KBM-7 (cell line): ENCODE measurements at places on chromosomes 3 and 15.
A peak's percentile ranks its signal among the peaks of the same experiment; 100 is the strongest.

GRCh38 chr3:178526291-178526690 lies 9.9 kb upstream of the KCNMB2 start:
- no peak for DNase-seq

DNA sequence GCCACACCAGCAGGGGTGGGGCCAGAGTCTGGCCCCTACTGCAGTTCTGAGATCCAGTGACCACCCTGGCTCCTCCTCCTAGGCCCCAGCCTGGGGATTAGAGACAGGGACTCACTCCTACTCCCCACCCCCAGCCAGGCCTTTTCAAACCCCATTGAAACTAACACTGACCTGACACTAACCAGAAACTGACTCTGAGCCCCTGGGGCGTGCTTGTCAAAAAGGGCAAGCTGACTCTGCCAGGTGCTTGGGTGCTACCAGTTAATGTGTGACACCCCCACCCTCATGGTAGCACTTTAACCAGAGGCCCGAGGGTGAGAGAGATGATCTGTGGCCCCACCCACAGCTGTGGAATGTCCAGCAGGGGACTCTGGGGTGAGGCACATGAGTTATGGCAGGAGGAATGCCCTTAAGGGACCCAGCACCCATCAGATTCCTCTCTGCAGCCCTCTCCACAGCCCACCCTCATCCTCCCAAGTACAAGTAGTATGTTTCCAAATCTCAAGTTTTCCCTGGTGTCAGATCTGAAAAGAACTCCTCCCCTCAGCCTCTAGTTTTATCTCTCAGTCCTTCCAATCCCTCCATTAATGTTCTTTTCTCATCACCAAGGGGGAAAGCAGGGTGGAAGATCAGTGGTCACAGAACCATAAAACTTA lies 1.4 kb downstream of the PTH1R start:
- no peak for DNase-seq

GRCh38 chr3:123584284-123584987 lies 417 bp downstream of the HACD2 start:
- DNase-seq: peak; percentile 20

DNA sequence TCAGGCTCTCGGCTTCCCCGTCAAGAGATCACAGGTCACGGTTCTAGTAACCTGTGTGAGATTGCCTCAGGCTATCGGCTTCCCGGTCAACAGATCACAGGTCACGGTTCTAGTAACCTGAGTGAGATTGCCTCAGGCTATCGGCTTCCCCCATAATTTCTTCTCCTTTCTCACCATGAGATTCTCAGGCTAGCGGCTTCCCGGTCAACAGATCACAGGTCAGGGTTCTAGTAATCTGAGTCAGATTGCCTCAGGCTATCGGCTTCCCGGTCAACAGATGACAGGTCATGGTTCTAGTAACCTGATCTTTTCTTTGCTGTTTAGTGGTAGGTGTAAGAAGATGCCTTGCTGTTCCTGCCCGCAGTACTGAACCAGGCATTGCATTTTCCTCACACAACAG lies 418.2 kb upstream of the ZNF717 start:
- DNase-seq: no peak

GRCh38 chr3:73204841-73205240 lies 143.4 kb downstream of the EBLN2 start:
- DNase-seq: no peak

DNA sequence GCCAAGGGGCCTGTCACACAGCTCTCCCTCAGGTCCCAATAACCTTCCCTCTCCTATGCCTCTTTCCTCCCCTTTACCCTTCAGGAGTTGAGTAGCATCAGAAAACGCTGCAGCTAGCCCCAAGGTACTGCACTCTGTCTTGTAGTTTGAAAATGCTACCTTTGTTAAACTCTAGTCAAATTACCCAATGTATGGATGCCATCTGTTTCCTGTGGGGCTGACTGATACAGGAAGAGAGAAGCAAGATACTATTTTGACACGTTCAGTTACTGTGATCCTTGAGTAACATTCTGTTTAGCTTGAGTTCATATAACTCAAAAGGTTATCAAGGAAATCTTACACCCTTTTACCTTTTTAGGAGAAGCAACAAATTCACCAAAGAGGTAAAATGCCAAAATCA lies 493.1 kb downstream of the FHIT start:
- no peak for DNase-seq

DNA sequence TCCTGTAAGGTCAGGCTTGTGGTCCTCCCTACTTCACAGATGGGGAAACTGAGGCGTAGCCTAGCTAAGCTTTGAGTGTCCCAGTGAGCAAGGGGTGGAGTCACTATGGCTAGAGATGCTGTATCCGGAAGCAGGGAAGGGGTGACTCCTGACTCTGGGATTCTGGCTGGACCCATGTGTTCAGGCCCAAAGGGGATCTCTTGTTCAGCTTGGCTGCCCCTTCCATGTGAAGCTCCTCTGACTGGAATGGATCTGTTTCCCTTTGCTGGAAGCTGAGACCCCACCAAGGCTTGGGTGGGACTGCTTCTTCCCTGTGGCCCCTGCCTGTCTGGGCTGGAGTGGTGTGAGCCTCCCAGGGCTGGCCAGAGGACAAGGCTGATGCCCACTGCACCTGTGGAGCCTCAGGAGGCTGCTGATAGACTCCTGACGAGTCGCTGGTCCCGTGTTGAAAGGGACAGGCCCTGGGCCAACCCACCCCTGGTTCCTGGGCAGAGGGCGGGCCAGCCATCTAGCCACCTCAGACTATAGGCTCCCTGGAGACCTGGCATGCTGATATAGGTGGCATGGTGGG lies 1.0 kb downstream of the MAPKAPK3 start:
- no peak for DNase-seq

DNA sequence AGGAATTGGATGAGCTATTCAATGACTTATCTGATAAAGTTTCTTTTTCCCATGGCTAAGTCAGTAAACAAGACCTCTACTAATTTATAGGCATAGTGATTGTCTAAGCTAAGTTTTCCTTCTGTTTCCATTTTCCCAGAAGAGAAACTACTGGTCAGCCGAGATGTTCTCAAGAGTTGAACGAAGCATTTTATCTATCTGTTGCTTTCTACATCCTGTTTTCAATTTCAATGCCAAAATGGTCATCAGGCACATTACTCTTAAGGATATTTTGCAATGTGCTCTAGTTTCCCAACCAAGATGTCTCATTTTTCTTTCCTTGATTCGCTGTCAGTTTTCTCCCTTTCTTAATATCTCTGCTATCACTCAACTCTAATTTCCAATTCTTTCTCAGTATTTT lies 228.7 kb downstream of the MBNL1 start:
- DNase-seq: no peak

DNA sequence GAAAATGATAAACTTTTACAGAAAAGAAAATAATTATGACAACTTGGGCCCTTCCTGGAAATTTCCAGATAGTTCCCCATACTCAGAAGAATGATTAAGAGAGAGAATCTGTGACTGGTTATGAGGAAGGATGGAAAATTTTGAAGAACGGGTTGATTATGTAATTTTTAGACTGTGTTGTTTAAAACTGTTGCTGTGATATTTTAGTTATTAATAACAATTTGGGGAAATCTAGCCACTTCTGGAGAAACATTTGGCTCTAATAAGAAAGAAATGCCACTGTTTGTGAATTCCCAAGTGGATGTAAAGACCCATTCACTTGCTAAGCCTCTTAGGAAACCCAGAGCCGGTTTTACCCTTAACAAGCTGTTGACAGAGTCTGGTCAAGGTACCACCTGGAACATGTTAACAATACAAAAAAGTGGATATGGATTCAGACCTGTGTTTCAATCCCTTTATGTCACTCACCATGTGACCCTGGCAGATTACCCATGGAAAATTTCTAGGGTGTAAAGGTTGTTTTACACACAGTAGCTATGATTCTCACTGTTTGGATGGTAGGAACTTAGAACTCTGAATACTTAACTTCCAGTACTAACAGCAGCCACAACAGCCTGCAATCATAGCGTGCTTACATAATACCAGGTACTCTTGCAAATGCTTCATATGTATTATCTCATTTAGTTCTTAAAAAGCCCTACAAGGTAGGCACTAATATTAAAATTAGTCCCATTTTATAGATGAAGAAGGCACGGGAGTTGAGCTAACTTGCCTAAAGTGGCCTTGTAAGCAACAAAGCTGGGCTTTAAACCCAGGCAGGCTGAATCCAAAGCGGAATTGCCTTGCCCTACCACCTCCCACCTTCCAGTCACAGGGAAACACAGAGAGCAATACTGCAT lies 32.0 kb downstream of the ZBTB38 start:
- no peak for DNase-seq

DNA sequence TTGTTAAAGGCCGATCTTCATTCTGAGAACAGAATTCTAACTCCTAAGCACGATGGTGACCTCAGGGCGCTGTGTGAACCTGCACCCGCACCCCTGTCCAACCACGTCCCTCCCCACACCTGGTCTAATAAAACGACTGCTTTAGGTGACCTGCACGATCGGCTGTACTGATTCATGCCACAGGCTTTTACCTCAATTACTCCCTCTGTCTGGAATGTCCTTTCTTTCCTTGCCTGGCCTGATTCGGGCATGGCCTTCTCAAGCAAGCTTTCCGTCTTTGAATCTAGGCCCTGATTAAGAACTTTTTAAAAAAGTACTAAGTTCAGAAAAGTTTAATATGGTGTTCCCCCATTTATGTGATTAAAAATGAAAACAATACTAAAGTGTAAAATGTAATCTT lies 842 bp upstream of the U2SURP start:
- peak; percentile 23 for DNase-seq

DNA sequence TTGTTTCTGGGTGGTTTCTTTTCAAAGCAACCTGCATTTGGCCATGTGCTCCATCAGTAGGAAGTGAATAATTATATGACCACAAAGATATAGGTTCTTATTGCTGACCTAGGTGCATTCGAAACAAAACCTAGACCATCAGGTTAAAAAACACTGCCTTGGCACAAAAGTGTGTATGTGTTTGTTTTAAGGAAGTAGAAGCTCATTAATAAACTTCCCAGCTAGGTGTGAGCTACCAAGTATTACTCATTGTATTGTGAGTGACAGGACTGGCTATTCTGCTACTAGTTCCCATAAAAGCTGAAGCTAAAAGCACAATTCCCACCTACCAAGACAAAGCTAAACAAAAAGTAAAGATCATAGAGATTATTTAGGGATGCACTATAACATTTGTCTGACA lies 168.2 kb downstream of the TP63 start:
- no peak for DNase-seq

GRCh38 chr3:153315781-153316180 lies 153.8 kb downstream of the RAP2B start:
- DNase-seq: no peak

GRCh38 chr3:39168156-39168780 lies 14.9 kb upstream of the CSRNP1 start:
- DNase-seq: no peak

DNA sequence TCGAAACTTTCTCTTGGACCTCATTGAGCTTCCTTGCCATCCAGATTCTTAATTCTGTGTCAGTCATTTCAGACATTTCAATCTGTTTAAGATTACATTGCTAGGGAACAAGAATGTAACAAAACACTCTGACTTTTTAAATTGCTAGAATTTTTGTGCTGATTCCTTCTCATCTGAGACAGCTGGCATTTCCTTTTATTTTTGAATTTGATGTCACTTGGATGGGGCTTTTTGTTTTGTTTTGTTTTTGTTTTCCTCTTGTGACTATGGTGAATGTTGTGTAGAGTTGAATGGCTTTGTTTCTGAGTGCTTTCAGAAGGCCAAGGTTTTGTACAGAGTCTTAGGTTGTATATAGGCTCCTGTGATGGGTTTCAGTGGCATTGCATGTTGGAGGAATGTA lies 1129.3 kb downstream of the NAALADL2 start:
- DNase-seq: no peak

DNA sequence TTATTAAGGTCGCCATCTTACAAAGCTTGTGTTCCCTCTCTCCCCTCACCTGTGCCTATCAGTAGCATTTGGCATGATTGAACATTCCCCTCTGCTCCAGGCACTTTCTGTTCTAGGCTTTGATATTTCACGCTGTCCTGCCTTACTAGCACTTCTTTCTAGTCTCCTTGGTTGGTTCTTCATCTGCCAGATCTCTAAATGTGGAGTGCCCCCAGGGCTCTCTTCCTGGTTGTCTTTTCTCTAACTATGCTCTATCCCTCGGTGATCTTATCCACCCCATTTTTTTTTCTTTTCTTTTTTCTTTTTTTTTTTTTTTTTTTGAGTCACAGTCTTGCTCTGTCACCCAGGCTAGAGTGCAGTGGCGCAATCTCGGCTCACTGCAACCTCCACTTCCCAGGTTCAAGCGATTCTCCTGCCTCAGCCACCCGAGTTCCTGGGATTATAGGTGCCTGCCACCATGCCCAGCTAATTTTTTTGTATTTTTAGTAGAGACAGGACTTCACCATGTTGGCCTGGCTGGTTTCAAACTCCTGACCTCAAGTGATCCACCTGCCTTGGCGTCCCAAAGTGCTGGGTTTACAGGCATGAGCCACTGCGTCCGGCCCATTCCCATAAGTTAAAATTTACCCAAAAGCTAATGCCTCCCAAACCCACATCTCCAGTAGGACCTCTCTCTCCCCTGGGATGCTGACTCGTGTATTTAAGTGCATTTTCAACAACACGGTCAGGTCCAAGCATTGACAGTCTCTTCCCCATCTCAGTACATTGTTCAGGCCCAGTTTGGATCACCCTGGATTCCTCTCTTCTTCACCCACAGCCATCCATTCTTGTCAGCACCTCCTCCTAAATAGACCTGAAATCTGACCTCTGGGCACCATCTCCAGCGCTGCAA lies 5.2 kb downstream of the NUSAP1 start:
- DNase-seq: no peak

GRCh38 chr3:14375192-14375591 lies 27.2 kb upstream of the SLC6A6 start:
- DNase-seq: no peak

DNA sequence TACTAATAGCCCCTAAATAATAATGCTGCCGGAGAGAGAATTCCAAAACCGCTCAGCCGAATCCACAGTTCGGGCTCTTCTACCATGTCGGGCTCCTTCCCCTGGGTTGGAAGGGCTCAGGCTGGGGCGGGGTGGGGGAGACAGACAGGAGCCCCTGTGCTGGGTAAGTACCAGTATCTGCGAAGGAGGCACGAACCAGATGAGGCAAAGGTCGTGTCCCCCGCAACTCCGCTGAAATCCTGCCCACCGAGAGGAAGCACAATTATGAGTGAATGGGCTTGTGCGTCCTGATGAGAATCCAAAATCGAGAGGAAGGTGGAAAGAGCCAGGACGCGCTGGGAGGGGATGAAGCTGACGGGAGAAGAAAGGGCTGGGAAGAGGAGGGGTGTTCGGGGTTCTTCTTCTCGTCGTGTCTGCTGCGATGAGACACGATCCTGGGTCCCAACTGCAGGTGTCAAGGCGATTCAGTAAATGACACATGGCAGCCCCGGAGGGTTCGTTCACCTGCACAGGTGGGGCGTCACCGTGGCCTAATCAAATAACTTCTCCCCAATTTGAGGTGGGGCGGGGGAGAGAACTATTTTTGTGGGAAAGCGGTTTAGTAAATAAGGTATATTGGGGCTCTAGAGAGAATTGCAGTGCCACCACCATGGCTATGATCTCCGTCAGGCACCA lies 707 bp upstream of the FAM81A start:
- DNase-seq: no peak

DNA sequence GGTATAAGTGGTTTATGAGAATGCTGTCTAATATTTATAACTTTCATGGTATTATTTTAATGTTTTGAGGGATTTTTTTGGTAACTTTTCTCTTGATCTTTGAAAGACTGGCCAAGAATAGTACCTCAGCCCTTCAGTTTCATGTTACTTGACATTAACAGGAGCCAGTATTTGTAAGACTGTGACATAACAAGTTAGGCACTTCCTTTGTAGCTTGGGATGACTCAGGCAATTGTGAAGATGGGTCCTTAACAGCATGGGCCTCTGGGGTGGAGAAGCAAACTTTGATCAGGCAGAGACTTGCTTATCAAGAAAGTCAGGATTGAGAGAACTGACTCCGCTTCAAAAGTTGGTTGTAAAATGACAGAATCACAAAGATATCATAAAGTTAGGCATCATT lies 9.5 kb downstream of the LRRC49 start:
- no peak for DNase-seq
